Epithelial cell of proximal tubule (primary cell): ENCODE measurements at places on chromosomes 2 and 18. TPM values are rescaled to one million over a fixed set of nuclear protein-coding genes. Genes with fewer than 3 reads are reported as not detected.

The DSC2 gene
- 12.2 and 19.6 TPM in 2 replicates for total RNA-seq

The IL1RL1 gene
- 0.58 and 4.7 TPM in 2 replicates for total RNA-seq

The TMEM169 gene
- 2.9 and 3.1 TPM in 2 replicates for total RNA-seq

The ANTXR1 gene
- total RNA-seq: 7.8 and 14.5 TPM in 2 replicates

The SPP2 gene
- not detected in 2 replicates for total RNA-seq

The CNTNAP5 gene
- not detected in 2 replicates for total RNA-seq

The MOCOS gene
- total RNA-seq: 5.7 and 14.8 TPM in 2 replicates

The GAL3ST2 gene
- total RNA-seq: 0.22 TPM in 1 of 2 replicates, not detected in the other
